Cortex of kidney (tissue), 1 donor: ENCODE measurements at places on chromosomes 2 and 18.

GRCh38 chr18:45321520-45321919 is 293.8 kb upstream of the SLC14A2 start:
- DNase-seq, result no peak

DNA sequence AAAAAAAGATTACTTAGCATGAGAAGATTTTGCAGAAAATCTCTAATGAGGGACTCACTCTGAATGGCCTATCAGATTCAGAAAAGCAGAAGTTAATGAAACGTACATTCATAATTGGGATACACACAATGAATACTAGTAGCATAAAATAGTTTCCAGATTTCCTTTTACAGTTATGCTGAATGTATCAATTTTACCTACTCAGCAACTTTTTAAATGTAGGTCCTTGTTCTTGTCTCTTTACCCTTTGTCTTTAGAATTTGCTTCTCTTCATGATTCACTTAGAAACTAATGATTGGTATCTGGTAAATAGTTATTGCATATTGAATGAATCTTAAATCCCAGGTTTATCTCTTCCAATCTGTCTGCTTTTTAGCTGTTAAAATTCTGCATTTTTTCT is 458.8 kb downstream of the DSC3 start:
- DNase-seq, result no peak

- DNase-seq, result no peak
Measured at GRCh38 chr2:2879781-2880180, 497.8 kb downstream of the EIPR1 start.

GRCh38 chr2:59276917-59277316 is 1035.8 kb upstream of the FANCL start:
- DNase-seq, result no peak

DNA sequence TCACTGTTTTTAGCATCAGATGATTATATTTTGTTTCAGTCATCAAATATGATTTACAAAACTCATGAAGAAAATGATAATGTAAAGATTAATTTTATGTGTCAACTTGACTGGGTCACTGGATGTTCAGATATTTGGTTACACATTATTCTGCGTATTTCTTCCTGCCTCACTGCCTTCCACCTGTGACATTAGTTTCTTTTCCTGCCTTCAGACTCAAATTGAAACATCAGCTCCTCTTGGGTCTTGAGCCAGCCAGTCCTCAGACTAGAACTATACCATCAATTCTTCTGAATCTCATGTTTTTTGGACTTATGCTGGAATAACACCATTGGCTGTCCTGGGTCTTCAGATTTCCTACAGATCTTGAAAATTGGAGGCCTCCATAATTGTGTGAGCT is 96.7 kb downstream of the ZNF385B start:
- DNase-seq, result no peak

GRCh38 chr2:111896576-111896975 is 1.8 kb upstream of the MERTK start:
- no peak for DNase-seq

- DNase-seq, result no peak
Measured at GRCh38 chr2:100730290-100730868, 89.6 kb upstream of the NPAS2 start.

DNA sequence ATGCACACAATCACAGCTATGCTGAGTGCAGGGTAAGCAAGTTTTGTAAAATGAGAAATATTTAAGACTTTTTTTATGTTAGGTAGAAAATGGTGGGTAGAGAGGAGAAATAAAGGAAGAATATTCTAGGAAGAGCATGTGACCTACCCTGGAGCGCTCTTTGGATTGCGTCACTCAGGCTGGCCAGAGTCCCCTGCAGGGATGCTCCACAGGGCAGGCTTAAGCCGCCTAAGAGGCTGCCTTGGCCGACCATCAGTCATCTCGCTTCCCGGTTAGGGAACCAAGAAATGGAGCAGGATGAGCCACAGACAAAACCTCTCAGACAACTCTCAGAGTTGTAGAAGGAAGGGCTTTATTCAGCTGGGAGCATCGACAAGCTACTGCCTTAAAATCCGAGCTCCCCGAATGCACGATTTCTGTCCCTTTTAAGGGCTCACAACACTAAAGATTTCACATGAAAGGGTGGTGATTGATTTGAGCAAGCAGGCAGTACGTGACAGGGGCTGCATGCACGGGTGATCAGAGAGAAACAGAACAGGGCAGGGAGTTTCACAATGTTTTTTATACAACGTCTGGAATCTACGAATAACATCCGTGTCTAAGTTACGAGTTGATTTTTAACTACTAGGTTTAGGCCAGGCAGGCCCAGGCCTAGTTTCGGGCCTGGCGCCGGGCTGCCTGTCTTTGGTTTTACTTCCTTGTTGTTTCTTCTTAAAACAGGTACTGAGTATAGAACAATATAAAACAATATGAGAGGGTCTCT is 1072.0 kb downstream of the CBLN2 start:
- no peak for DNase-seq

DNA sequence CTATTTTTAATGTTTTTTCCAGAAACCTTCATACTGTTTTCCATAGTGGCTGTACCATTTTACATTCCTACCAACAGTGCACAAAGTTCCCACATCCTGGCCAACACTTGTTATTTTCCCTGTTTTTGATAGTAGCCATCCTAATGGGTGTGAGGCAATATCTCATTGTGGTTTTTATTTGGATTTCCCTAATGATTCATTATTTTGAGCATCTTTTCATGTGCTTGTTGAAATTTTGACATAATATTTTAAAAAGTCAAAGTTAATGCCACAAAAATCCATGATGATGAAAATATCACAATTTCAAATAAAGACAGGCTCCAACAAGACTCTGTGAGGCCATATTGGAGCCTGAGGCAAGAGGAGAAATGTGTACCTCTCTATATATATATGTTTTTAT is 50.2 kb downstream of the VWA3B start:
- DNase-seq, result no peak

GRCh38 chr2:175877845-175878544 is 124.1 kb downstream of the LNPK start:
- DNase-seq, result no peak

GRCh38 chr18:54197747-54198411 is 26.6 kb downstream of the MBD2 start:
- no peak for DNase-seq

DNA sequence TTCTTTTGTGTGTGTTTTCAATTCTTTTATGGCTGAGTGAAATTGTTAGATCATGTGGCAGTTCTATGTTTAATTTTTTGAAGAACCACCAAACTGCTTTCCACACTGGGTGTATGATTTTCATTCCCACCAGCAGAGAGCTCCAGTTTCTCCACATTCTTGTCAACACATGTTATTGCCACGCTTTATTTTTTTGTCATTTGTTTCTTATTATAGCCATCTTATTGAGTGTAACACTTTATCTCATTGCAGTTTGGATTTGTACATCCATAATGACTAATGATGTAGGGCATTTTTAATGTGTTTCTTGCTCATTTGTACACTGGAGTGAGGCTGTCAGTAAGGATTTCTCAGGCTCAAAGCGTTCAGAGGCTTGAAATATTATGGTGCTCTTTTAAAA is 184.2 kb downstream of the PIEZO2 start:
- no peak for DNase-seq

DNA sequence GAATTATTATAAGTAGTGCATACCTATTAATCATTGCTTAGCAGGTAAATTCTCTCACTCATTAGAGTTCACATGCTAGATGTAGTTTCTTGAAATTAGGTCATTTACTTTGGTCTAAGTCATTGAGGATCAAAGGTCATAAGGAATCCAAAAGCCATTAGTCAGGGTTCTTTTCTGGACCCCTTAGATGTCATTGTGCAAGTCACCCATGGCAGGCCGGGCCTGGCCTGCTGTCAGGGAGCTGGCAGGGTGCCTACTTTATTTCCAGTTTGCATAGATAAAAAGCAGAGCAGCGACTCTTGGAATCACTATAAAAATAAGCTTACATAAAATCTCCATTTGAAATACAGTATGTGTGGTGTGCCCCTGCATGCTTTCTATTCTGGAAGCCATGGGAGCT is 91.3 kb downstream of the MEIS1 start:
- no peak for DNase-seq

GRCh38 chr18:75418293-75419005 is 9.1 kb downstream of the SMIM21 start:
- no peak for DNase-seq

DNA sequence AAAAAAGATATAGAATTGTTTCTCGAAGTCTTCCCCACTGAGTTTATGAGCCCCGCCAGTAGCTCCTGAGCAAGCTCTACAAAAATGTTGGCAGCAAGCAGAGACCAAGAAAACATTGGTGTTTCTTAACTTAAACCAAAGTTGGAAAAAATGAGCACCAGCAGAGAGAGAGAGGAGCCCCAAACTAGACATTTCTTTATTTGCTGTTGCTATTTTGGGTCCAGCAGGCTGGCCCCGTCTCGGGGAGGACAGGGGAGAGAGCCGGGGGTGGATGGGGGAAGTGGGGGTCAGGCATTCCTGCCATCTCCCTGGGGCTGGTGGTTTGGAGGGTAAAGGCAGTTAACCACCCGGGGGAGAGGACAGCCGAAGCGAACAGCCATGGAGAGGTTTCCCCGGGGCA is 113.0 kb downstream of the DYSF start:
- DNase-seq, result no peak

- DNase-seq, result no peak
Measured at GRCh38 chr2:118122594-118123281, 34.5 kb downstream of the INSIG2 start.

GRCh38 chr2:232794981-232795380 is 18.6 kb upstream of the KCNJ13 start:
- DNase-seq, result no peak

DNA sequence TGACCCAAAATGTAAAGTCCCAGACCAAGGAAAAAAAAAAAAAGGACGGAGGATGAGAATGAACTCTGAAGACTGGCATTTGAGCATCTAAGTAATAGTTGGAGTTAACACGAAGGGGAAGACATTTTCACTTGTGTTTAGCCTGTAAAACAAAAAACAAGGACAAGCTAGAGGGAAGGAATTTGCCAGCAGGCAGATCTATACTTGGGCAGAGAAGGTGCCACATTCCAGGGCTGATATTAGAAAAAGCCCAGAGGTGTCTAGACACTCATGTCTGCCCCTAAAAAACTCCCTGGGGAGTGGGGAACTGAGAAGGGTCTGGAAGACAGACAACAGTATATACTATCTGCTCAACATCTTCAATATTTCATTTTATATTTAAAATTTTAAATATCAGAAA is 171.1 kb downstream of the ZEB2 start:
- DNase-seq, result no peak

- no peak for DNase-seq
Measured at GRCh38 chr2:159015174-159015573, 46.7 kb downstream of the TANC1 start.

GRCh38 chr2:28403370-28403956 is 10.8 kb downstream of the FOSL2 start:
- DNase-seq, result no peak

DNA sequence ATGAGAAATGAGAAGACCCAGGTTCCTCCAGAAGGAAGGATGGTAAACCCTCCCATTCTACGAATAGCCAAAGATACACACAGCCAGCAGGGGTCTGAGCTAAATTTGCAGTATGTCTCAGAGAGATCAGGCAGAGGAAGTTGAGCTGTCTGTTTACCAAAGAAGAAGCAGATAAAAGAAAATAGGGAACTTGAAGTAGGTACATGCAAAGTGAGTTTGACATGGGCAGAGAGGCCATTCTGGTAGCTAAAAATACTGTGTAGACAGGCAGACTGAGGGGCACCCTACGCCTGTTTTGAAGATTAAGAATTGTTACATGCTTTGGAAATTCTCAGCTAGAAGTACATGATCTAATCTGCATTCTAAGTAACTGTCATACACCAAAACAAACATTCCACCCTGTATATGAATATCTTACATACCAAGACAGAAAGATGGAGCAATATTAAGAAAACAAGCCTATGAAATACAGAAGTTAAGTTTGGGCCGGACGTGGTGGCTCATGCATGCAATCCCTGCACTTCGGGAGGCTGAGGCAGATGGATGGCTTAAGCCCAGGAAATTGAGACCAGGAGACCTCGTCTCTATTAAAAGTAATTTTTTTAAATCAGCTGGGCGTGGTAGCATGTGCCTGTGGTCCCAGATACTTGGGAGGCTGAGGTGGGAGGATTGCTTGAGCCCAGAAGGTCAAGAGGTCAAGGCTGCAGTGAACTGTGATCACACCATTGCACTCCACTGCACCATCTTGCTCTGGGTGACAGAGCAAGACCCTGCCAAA is 157.9 kb downstream of the ANKRD44 start:
- DNase-seq, result no peak

DNA sequence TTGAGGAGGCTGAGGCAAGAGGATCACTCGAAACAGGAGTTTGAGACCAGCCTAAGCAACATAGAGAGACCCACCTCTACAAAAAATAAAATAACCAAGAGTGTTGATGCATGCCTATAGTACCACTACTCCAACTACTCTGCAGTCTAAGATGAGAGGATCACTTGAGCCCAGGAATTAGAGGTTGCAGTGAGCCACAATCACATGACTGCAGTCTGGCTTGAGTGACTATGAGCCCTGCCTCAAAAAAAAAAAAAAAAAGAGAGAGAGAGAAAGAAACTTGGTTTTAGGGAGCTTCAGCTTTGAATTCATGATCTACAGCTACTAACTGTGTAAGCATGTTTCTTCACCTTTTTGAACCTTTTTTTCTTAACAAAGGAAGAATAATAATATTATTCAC is 119.9 kb downstream of the HNMT start:
- no peak for DNase-seq

GRCh38 chr18:36895606-36896005 is 66.7 kb downstream of the KIAA1328 start:
- no peak for DNase-seq

DNA sequence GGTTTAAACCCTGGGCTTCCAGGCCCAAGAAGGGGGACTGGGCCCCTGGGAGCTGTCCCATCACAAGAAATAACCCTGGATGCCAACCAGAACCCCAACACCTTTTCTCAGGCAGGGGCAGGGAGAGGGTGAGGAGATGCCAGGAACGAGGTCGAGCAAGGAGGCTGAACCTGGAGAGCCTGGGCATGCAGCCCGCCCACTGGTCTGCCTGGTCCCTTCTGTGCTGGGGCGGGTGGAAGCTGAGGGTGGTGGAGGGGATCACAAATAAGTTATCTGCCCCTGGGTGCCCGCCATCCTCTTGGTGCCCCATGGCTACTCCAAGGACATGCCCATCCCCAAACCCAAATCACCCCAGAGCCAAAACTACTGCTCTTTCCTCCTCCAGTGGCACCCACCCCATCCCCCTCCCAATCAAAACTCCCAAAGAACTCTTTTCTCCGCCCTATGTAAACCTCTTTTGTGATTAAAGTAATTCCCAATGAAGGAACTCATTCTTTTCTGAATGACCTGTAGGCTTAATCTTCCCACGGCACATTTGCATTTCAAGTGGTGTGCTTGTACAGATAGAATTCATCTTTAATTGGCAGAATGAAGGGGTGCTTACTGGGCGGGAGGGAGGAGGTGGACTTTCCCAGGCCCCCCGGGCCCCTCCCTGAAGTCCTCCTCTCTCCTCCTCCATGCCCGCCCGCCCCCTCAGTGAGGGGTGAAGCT is 47.9 kb downstream of the EFR3B start:
- DNase-seq, result no peak

DNA sequence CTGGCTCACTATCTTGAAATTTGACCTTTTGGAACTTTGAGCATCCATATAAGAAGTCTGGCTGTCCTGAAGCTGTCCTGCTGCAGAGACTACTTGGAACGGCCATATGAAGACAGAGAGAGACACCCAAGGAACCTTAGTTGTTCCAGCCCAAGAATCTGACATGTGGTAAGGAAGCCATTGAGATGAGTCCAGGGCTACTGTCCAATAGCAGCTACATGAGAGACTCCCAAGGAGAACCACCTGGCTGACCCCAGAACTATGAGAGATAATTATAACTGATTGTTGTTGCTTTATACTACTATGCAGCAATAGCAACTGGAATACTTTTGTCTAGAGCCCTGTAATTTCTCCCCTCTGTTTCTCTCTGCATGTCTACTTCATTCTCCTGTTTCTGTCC is 234.3 kb upstream of the TANK start:
- no peak for DNase-seq
